ENCODE measurements at places on chromosomes 3 and 15.

DNA sequence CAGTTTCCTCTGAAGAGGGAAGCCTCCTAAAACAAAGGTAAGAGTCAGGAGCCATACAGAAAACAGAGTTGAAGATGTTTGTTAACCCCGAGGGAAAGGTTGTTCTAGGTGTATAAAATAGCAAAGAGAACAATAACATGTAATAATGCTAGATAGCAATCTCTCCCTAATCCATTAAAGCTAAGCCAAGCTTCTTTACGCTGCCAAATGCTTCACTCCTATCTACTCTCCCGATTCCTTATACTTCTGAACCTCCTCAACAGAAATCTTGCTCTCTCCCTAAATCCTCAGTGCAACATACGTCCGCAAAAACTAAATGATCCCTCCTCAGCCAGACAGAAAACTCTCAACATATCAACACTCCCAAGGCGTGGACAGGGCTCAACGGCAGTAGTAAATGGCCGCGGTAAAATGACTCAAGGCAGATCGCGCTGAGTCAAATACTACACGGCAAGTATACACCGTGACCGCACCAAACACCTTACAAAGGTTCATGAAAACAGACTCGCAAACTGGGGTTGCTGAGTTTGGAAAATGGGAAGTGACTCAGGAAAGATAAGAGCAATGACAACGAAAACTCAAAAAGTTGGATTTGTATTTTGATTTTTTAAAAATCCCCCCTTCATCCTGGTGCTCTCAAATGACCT is 682 bp downstream of the CLDND1 start:
- DNase-seq: peak; percentile 37

DNA sequence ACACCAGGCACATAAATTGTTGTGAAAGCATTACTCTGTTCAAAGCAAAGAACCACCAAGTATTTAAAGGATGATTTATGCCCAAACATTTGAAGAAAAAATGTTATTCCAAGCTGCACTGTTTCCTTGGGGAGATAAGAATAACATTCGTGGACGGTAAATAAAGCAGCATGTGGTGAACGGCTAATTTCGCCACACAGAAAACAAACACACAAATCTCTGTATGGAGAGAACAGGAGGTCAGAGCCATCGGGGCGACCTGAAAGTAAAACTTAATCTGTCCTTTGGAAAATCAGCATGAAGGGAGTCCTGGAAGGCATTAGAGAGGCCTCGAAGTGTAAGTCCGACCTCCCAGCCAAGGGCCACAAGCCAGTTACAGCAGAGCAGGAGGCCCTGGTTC is 27.1 kb upstream of the GABRG3 start:
- no peak for DNase-seq

DNA sequence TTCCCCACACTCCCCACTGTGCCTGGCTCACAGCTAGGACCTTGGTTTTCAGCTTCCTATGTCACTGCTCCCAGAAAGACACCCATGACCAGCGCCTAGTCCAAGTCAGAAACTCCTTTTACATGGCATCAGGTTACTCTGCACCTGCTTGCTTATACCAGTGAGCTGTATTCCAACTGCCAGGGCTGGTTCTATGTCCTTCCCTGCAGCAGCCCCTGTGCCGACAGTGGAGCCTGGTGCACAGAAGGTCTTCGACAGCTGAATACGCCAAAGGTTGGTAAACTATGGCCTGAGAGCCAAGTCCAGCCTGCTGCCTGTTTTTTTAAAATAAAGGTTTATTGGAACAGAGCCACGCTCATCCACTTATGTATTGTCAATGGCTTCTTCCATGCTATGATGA is 102.5 kb downstream of the IQSEC1 start:
- DNase-seq: no peak

GRCh38 chr15:77350792-77351191 is 69.1 kb downstream of the PEAK1 start:
- no peak for DNase-seq

- DNase-seq: peak; percentile 28
These were observed 1.0 kb downstream of the ZFAND6 start for GRCh38 chr15:80060356-80061006.

- no peak for DNase-seq
These were observed 35.4 kb downstream of the RBP2 start for GRCh38 chr3:139440639-139441556.

- no peak for DNase-seq
These were observed 63.8 kb downstream of the CASR start for GRCh38 chr3:122247087-122247824.

Measured in Caco-2 (cell line).